ENCODE measurements at places on chromosomes 16 and 17.

- no peak for DNase-seq
Observed at GRCh38 chr17:73824321-73824720, 180.1 kb upstream of the SDK2 start.

- no peak for DNase-seq
Observed at GRCh38 chr16:2335286-2335895, 5.1 kb downstream of the ABCA3 start.

- peak; percentile 85 for DNase-seq
Observed at GRCh38 chr17:60036796-60037677, 41.7 kb downstream of the HEATR6 start.

- no peak for DNase-seq
Observed at GRCh38 chr16:49621241-49622083, 234.4 kb downstream of the ZNF423 start.

DNA sequence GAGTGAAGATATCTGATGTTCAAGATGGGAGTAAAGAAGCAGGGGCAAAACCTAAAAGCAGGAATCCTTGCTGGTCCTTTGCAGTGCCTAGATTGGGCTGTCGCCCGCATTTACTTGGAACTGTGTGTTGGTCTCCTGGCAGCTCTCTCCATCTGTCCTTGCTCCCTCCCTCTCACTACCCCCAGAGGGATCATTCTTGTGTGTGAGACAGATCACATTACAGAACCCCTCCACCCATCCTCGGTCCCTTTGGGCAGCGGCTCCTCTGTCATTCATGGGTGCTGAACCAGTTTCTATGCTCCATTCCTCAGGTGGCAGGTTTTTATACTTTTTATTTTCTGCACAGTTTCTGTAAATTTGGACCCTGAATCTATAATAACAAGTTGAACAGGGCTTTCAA, 99.4 kb upstream of the MYOCD start:
- DNase-seq, result no peak

- DNase-seq, result no peak
Observed at GRCh38 chr17:19328441-19329061, 34.0 kb downstream of the B9D1 start.

GRCh38 chr17:83109793-83110645, 30.6 kb downstream of the METRNL start:
- peak; percentile 76 for DNase-seq

GRCh38 chr17:7846765-7847661, 7.9 kb upstream of the TMEM88 start:
- no peak for DNase-seq

DNA sequence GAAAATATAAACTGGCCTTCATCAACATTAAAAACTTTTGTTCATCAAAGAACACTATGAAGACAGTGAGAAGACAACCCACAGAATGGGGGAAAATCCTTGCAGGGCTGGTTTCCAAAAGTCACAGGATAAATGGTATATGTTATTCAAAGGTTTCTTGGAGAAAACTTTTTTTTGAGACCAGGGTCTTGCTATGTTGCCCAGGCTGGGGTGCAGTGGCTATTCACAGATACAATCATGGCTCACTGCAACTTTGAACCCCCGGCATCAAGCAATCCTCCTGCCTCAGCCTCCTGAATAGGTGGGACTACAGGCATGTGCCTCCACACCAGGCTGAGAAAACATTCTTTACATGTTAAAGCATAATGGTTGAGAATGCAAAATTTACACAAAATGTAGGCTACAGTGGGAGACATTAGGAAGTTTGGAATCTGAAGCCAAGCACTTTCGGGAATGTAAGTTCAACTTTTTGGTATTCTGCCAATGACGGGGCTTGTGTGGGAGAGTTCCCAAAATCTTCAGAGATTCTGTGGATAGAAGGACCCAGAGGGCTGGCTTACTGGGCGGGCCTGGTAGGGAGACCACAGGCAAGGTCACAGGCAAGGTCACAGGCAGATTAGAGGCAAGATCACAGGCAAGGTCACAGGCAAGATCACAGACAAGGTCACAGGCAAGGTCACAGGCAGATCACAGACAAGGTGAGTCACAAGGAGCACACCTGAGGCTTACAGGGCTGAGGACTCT, 24.2 kb upstream of the ATP2A3 start:
- DNase-seq, result no peak

- DNase-seq, result no peak
Observed at GRCh38 chr16:81532491-81533174, 88.0 kb downstream of the CMIP start.

DNA sequence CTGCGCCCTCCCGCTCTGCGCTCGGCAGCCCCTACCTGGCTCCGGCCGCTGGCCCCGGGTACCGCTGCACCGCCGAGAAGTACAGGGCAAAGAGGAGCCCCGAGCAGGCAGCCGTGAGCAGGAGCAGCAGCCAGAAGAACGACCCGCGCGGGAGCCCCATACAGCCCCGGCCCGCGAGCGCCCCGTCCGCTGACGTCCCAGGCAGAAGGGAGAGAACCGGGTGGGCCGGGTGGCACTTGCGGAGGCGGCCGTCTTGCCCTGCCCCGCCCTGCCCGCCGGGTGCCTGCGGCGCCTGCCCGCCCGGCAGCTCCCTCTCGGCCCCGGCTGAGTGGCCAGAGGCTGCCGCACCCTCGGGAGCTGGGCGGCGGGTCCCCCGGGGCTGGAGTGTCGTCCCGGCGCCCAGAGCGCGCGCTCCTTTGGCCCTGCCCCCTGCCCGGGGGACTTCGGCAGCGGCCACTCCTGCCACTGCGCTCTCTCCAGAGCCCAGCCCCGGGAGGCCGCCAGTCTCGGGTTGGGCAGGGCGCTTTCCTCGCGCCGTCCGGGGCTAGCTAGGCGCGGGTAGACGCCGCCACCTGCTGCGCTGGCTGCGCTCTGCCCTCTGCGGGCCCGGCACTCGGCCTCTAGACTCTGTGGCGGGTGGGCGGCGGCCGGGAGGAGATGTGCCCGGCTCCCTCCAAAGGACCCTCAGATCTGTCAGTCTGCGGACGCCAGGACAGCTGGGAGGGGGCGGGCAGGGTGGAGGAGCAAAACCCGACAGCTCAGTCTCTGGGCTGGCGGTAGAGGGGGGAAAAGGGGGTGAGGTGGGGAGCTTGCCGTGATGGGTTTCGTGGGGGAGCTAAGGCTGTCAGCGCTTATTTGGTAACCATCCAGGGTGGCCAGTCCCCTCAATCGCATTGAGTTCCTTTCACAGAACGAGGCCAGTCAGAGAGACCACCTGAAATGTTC, at the start of gene ST6GALNAC2:
ST6GALNAC2 (minus strand) TSS at position 212 of the 945 bp plus-strand sequence; CDS start at position 160, 52 bp downstream.
- DNase-seq, result peak; percentile 42

- DNase-seq, result no peak
Observed at GRCh38 chr17:10156077-10156435, 42.4 kb downstream of the GAS7 start.

- DNase-seq, result no peak
Observed at GRCh38 chr17:59810894-59811153, 81.9 kb downstream of the TUBD1 start.

- DNase-seq, result no peak
Observed at GRCh38 chr16:52629296-52629695, 82.4 kb upstream of the TOX3 start.

- no peak for DNase-seq
Observed at GRCh38 chr16:52837251-52837650, 215.4 kb downstream of the CHD9NB start.

GRCh38 chr16:64346080-64346479, 775.8 kb downstream of the CDH11 start:
- DNase-seq, result no peak

DNA sequence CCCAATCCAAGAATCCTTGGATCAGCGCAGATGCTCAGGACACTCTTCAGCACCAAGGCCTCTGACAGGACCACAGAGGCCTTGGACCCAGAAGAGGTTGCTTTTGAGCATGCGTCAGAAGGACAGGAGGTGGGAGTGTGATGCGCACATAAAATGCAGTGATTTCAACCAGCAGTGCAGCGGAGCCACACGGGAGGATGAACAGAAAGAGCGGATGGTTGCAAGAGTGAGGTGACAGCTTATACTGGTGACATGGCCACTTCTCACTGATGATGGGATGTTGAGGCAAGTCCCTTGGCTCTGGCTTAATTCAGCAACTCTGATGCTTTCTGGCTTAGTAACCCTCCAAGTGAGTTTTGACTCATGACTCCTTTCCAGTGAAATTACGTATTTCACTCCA, 25.2 kb upstream of the ERN1 start:
- no peak for DNase-seq

Data from HCT116 (cell line).